ENCODE measurements at places on chromosomes 7 and 10.

DNA sequence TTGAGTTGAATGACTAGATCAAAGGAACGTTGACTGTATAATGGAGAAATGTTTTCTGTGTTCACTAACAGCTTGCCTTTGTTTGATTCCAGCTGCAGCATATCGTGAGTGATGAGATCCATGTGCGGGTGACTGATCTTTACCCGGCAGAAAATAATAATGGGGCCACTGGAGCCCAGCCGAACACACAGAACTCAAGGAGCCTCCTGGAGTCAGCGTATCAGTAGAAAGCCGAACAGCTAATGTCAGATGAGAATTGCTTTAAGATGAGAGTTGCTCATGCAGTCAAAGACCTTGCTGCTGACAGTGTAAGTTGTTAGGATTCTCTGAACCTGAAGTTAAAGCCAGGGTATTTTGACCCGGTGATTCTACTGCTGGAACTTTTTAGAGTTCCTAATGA, 34.3 kb upstream of the MTPAP start:
- no peak for DNase-seq

DNA sequence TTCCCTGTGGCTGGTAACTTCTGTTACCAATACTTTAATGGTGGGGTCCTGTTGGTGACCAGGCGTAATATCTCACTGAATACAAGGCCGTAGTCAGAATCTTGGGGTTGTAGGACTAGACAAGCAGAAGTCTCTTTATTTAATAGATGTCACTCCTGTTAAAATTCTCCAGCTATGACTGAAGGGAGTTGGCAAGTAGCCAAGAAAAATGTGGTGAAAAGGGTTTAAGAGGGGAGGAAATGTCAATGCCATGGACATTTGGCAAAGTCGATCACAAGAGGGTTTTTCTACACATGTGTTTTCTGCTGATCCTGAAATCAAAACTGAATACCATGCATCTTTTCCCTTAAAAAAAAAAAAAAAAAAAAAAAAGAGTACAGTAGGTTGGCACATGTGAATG, 533.5 kb downstream of the AUTS2 start:
- DNase-seq = no peak

- DNase-seq = no peak
Measured at GRCh38 chr10:70498970-70499835, 20.6 kb downstream of the PALD1 start.

DNA sequence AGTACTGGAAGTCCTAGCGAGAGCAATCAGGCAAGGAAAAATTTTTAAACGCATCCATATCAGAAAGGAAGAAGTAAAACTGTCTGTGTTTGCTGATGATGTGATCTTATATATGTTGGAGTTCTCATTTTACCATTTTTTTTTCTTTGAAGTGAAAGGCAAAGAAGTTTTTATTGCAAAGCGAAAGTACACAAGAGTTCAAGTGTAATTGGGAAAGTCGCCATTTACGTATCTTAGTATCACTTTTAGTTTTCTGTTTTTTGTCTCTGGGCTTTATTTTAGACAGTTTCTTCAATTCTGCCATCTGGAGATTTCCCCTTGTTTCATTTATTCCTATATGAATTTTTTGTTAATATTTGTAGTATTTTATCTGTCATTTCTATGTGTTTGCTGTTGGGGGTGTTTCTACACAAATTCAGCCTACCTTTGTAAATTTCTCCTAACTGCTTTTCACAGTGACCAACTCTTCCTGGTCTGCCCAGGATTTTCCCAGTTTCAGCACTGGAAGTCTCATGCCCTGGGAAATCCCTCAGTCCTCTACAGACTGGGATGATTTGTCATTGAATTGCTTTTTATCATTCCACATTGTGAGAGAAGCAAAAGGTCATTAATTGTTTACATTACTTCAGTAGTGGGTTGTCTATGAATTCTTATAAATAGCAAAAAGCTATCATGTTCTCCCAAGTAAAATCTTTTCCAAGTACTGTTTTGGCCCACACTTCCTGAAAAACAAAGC, 23.2 kb downstream of the BET1 start:
- no peak for DNase-seq

DNA sequence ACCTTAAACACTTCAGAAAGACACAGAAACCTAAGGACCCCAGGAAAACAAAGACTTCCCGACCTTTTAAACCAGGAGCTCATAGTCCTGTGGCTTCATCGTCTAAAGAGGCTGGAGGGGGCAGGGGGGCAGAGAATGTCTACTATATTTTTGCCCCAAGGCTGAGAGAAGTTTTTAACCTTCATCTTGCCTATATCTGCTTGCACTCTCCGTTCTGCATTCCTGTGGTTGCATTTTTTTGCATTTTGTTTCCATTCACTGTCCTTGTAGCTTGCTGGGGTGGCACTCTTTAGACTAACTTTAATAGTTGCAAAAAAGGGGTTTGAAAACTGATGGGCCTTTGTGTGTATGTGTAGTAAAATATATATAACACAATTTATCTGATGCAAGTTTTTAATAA, 23.7 kb downstream of the PRKAR2B start:
- DNase-seq = no peak
